ENCODE measurements at places on chromosomes 6 and 20.

- DNase-seq: no peak
Observed at GRCh38 chr6:45378334-45378926, 696 bp upstream of the SUPT3H start.

GRCh38 chr6:148745926-148746325 lies 904 bp upstream of the UST start:
- DNase-seq: no peak

DNA sequence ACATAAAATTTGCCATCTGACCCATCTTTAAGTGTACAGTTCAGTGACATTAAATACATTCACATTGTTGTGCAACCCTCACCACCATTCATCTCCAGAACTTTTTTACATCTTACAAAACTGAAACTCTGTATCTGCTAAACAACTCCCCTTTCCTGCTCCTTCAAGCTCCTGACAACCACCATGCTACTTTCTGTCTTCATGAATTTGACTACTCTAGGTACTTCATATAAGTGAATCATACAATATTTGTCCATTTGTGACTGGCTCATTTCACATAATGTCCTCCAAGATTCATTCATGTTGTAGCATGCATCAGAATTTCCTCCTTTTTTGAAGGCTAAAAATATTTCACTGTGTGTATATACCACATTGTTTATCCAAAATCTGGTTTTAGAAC lies 86.9 kb upstream of the SMLR1 start:
- DNase-seq: peak; percentile 36

DNA sequence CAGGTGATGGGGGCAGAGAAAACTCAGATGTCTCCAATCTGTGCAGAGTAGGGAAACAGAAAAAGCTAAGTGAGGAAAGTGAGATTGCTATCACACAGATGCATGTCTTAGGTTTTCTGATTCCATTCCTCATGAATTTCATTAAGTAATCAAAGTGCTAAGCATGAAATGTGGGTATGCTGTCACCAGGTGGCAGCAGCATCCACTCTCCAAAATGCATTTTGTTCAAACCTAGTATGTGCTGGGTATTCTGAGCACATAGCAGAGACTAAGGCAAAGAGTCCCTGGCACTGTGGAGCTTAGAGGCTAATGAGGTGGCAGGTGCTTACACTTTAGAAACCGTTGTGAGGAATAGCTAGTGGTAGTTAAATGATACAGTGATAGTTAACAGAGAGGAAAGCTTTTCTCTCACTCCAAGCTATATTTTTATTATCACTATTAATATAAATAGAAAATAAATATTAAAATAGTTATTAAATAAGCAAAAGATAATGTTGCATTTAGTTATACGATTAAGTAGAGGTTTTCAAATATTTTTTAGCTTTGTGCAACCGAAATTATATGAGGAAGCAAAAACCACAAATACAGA lies 179.5 kb downstream of the CDH26 start:
- DNase-seq: peak; percentile 65

- DNase-seq: no peak
Observed at GRCh38 chr20:52086878-52087277, 104.7 kb downstream of the ZFP64 start.

- peak; percentile 88 for DNase-seq
Observed at GRCh38 chr6:6556738-6557503, 31.6 kb upstream of the LY86 start.

GRCh38 chr6:26158076-26158580 lies 70.9 kb downstream of the HFE start:
- no peak for DNase-seq

DNA sequence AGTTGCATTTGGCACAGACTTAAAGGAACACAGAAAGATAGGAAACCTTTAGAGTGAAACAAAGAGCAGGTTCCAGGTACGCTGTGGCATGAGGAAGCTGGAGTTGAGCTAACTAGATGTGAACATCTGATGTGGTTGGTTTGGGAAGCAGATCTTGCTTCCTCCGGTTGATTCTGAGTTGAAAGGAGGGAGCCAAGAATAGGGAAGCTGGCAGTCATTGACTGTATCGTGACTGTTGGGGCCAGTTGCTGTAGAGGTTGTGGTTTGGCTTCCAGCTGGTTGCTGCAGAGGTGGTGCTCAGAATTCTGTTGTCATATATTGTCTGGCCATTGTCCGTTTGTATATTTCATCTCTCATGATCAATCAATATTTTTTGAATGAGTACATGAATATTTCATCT lies 325.9 kb downstream of the PLCB1 start:
- DNase-seq: peak; percentile 93

GRCh38 chr6:157020881-157021343 lies 243.7 kb downstream of the ARID1B start:
- DNase-seq: peak; percentile 41

DNA sequence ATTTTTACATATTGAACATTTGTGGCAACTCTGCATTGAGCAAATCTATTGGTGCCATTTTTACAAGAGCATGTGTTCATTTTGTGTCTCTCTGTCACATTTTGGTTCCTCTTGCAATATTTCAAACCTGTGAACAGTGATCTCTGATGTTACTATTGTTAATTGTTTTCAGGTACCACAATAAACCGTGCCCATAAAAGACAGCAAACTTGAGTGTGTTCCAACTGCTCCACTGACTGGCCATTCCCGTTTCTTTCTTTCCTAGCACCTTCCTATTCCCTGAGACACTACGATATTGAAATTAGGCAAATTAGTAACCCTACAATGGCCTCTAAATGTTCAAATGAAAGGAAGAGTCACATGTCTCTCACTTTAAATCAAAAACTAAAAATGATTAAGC lies 79.6 kb downstream of the REV3L start:
- DNase-seq: no peak

DNA sequence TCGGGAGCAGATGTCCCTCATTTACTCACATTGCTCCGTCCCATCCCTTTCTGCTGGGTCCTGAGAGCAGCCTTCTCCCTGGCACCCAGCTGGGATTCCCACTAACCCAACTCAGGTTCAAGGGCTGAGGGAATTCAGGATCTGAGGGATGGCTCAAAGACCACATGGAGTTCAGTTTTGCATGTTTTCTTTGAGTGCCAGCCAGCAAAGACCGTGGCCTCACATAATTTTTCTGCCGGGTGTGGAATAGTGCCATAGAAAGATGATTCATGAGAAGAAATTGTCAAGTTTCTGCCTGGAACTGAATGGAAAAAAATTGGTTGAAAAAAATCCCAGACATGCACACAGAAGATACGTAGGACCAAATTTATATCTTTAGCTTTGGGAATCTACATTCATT lies 168.6 kb downstream of the CD83 start:
- DNase-seq: no peak

GRCh38 chr20:48606172-48606840 lies 221.5 kb downstream of the PREX1 start:
- DNase-seq: no peak

DNA sequence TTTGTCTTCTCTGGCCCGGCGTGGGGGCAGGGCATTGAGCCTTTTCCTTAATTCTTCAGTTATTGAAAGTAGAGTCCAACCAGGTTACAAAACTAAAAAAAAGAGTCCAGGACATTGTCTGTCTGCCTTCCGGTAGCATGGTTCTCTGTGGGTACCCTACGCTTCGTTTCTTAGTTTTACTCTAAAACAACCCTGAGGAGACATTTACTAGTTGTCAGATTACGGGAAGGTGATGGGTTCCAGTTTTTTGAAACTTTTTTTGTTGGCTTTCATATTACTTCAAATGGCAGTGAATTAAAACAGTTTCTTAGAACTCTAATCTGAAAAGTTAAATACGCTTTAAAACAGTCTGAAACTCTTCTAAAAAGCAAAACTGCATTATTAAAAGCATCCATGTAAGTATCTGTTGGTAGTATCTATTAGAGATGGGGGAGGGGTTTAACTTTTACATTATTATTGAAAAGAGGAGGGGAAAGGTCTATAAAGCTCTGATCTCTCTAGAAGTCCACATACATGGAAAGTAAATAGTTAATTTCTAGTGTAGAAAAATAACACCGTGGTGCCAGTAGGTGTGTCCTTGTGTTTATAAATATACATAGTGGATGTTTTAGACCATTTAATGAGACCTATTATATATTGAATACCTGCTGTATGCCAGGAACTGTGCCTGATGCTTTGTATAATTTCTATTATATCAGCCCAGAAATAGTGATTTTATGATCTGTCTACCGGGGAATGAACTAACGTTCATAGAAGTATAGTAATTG lies 2.2 kb downstream of the BICRAL start:
- peak; percentile 20 for DNase-seq

GRCh38 chr20:39066471-39067242 lies 104.5 kb downstream of the DHX35 start:
- no peak for DNase-seq

- DNase-seq: no peak
Observed at GRCh38 chr6:47967843-47968242, 143.2 kb downstream of the PTCHD4 start.

DNA sequence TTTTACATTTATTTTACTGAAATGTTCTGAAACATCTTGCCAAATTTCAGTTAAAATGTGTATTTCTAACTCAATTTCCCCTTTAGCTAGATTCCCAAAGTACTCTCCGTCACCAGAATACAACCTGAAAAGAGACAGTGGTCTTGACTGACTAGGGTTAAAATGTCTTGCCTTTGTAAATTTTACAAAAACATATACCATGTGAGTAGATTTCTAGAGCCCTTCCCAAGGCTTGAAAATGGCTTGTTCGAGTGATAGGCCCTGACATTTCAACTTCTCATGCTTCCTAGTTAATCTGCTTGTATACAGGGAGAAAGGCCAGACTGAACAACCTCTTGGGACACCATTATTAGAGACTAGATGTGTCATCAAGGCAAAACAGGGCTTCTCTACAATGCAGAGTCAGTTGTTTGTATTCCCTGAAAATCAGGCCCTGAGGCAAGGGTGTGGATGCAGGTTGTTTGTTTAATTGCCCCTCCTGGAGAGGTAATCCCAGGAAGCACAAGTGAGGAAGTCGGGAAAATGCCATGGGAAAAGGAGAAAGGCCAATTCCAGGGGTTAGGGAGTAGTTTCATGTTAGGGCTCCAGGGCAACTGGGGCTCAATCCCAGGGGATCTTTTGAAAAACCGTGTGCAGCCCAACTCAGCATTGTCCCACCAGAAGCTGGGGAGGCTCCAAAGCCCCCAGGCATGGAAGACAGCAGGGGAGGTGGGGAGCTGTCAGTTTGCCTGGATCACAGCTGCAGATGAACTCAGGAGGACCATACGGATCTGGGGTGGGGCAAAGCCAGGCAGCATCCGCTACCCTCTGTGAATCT lies 11.6 kb upstream of the TFB1M start:
- no peak for DNase-seq

DNA sequence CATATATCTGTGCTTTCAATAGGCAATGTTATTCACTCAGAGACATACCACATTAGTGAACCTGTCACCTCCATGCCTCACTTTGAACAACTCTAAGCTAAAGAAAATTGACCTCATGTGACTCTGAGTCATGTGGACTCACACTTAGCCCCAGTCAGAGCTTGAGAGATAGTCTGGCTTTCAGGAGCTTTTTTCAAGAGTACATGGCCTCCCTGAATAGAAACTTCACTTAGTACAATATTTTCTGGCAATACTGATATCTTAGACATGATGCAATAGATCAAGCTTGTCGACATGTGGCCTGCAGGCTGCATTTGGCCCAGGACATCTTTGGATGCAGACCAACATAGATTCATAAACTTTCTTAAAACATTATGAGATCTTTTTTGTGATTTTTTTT lies 8.5 kb downstream of the SPTLC3 start:
- DNase-seq: no peak

GRCh38 chr6:46116289-46116688 lies 13.5 kb upstream of the ENPP4 start:
- peak; percentile 41 for DNase-seq

- peak; percentile 34 for DNase-seq
Observed at GRCh38 chr6:6246544-6246943, 73.9 kb downstream of the F13A1 start.

DNA sequence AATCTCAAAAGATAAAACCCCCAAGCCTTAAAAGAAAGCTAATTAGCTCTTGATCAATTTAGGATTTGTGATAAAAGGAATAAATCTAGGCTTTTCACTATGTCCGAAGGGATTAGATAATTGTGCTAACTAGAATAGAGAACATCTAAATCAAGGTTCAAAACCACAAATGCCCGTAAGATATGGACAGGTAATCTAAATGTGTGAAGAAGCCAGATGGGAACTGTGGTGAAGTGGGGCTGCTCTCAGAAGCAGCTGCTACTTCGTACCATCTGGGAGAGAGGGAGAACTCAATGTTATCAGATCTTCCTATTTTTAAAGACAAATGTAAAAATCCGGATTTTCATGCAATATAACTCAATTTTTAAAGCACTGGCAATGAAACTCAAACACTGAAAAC lies 44.2 kb downstream of the NCOA6 start:
- no peak for DNase-seq

GRCh38 chr6:158955255-158955654 lies 44.7 kb downstream of the RSPH3 start:
- peak; percentile 62 for DNase-seq

- peak; percentile 55 for DNase-seq
Observed at GRCh38 chr6:155495011-155495768, 39.6 kb upstream of the NOX3 start.

DNA sequence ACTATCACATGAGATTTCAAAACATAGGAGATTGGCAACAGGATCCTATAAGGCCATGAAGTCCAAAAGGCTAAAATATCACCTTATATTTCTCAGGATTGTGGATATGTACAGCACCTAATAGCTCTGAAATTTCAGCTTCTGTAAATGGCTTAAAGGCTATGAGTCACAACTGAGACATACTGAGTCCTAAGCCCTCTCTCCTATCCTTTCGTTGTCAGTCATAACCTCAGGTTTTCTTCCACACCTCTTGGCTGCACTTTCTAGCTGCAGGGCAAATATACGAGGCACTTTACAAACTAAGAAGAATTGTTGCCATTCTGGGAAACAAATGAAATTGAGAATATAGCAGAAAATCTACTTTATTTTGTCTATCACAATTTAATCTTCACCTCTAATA lies 969.9 kb upstream of the EPHA7 start:
- DNase-seq: no peak
